Gastroesophageal sphincter (tissue), 4 donors: ENCODE measurements at places on chromosomes 2 and 18.

DNA sequence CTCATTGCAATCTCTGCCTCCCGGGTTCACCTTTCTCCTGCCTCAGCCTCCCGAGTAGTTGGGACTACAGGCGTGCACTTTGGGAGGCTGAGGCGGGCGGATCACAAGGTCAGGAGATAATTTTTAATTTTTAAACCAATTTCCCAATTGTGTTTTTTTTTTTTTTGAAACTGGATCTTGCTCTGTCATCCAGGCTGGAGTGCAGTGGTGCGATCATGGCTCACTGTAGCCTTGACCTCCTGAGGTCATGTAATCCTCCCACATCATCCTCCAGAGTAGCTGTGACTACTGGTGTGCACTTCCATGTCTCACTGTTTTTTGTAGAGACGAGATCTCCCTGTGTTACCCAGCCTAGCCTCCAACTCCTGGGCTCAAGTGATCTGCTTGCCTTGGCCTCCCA lies 49.3 kb downstream of the GLS start:
- ATAC-seq: no peak

DNA sequence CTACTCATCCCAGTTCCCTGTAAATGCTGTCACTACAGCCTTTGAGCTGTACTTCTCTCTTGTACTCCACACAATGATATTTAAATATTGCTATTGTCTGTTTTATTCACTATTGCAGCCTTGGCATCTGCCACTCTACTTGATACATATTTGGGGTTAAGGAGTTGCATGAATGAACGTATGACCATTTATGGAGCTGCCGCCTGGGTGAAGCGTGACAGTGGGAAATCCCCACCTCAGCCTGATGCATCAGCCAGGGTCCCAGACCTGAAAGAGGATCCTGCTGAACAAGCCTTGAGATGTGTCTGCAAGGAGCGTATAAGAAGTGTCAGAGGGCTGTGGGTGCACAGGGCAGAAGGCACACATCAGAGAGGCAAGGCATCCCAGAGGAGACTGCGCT lies 39.1 kb downstream of the MRPL35 start:
- ATAC-seq: no peak

DNA sequence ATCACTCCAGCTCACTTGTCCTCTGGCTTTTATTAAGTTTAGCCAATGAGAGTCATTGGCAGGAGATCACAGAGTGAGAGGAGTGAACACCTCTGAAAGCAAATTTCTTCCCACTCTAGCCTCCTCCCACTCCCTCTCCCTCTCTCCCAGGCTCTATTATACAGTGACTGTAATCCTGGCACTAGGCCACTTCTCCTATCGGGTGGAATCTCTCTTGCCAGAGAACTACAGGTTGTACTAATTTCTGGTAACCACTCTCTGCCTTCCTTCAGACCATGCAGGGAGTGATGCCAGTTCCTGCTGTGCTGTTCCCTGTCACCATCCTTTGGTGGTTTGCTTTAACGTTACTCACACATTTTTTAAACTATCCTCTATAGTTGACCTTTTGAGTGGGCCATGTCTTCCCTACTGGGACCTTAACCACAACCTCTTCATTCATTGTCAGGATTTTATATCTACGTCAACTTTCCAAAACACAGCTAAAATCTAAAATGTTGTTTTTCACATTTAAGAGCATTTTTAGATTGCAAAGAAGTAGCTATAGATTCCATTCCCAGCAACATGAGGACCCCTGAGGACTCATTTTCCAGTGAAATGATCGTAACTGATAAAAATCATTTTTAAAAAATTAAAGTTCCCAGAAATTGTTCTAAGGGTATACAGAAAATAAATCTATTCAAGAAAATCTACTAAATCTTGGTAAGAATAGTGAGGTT lies 217.1 kb downstream of the MREG start:
- ATAC-seq: no peak

- ATAC-seq: no peak
Measured at GRCh38 chr2:28592481-28592880, 96.6 kb downstream of the PLB1 start.

- ATAC-seq: no peak
Measured at GRCh38 chr2:200338692-200339091, 32.2 kb downstream of the SPATS2L start.

- ATAC-seq: no peak
Measured at GRCh38 chr2:200258081-200258480, 48.4 kb upstream of the SPATS2L start.

DNA sequence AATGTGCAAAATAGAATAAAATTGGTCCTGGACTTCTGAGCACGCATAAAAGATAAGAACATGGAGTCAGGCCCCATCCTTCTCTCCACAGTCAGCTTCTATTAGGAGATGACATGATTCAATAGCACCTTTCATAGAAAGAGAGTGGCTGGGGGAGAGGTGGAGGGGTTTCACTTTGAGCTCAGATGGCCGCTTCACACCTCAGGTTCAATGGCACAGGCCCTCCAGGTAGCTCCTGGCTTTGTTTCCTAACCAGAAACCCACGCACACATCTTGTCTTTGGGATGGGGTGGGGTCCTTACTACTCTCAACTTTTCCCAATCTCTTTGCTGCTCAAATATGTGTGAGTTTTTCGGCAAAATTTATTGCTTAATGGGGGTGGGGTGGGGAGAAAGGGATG lies 332.3 kb downstream of the CLIP4 start:
- ATAC-seq: no peak

DNA sequence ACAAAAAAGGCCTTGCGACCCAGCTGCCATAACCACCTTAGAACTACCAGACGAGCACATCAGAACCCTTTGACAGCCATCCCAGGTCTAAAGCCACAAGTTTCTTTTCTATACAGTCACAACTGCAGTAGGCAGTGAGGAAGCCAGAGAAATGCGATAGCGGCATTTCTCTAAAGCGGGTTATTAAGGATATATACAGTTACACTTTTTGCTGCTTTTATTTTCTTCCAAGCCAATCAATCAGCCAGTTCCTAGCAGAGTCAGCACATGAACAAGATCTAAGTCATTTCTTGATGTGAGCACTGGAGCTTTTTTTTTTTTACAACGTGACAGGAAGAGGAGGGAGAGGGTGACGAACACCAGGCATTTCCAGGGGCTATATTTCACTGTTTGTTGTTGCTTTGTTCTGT lies 48.8 kb downstream of the FEZ2 start:
- no peak for ATAC-seq

- no peak for ATAC-seq
Measured at GRCh38 chr2:109427661-109428091, 186.1 kb downstream of the SEPTIN10 start.

GRCh38 chr18:49752095-49752457 lies 61.3 kb downstream of the ACAA2 start:
- ATAC-seq: no peak

- ATAC-seq: no peak
Measured at GRCh38 chr2:102331311-102331980, 20.1 kb downstream of the IL1RL1 start.

DNA sequence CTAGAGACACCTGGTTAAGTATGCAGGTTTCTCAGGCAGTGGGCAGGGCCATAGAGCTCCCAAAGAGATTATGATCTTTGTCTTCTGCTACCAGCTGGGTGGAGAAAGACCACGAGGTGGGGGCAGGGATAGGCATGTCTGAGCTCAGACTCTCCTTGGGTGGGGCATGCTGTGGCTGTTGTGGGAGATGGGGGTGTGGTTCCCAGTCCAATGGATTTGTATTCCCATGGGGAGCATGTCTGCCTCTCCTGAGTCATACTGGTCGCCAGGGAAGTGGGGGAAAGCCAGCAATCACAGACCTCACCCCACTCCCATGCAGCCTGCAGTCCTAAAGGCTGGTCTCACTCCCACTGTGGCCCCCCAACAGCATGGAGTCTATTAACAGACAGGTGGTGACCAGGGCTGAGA lies 31.4 kb upstream of the RHOB start:
- ATAC-seq: no peak

- ATAC-seq: no peak
Measured at GRCh38 chr18:21241301-21242048, 557 bp upstream of the GREB1L start.
